Naive thymus-derived CD8-positive, alpha-beta T cell (primary cell): ENCODE measurements at places on chromosomes 2 and 18.

GRCh38 chr2:167475791-167476190 is 587.5 kb downstream of the XIRP2 start:
- DNase-seq, result no peak

DNA sequence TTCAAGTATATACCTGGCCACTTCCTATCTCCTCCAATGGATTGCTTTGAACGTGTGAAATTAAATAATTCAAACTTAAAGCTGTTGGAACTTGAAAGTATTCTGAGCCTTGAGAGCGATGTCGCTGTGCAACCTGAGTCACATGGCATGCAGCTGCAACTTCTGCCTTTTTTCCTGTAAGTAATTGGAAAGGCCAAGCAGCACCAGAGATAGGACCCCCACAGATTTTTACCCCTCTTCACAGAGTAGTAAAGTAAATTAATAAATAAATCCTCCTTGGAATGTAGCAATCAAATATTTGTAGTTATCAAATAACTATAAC is 3.2 kb upstream of the RNF149 start:
- DNase-seq, result no peak

DNA sequence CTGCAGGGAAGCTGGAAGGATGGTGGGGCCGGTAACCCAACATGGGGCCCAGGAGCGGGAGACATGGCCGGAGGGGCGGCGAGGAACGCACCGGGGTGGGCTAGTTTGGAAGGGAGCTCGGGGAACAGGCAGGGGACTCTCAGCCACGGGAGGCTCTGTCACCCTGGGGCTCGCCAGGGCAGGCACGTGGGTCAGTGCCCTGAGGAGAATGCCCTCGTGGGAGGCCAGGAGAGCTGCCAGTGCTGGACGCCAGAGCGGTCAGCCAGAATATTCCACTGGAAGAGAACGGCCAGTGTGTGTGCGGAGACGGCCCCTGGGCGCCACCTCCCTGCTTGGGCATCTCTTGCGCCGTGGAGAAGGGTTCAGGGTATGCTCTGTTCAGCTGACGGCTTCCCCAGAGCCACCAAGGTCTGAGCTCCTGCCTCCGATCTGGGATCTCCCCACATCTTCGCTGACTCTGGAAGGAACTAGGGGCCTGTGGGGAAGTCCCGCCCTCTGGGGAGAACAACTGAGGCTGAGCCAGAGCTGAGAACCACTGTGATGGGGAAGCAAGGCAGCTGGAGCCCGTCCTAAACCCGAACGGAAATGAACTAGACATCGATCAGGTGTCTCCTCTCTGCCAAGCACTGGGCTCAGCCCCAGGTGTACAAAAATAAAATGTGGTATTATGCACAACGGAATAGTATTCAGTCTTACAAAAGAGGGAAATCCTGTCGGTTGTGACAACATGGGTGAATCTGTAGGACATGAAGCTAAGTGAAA is 49.3 kb downstream of the TNP1 start:
- no peak for DNase-seq

DNA sequence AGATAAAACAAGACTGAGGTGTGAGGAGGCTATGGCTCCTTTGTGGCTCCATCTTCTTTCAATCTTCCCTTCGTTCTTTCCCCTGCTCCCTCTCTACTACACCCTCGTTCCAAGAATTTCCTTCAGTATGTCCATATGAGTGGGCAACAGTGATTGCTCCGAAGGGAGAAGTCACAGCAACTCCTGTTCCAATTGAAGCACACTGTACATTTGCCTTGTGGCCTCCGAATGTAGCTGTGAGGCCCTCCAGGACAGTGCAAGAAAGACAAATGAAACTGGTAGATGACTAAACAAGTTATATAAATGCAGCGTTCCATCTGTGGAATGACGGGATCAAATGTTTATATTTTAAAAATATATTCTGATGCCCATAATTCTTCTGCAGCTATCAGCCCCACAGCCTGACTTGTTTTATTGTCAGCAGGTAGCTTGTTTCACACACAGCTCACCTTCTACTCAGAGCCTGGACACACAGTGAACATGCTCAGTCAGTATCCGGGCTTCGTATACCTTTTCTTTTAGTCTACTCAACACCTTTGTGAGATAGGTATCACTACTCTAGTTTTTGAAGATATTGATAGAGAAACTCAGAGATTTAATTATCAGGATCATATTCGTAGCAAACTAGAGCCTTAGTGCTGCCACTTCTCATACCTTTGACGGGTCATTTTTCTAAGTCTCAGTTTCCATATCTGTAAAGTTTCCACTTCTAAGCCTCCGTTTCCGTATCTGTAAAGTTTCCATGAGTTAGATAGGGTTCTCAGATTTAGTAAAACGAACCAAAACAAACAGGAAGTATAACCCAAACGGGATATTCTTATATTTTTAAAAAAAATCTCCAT is 216.7 kb upstream of the STON1 start:
- DNase-seq, result no peak

GRCh38 chr2:175462246-175462645 is 280.7 kb upstream of the ATP5MC3 start:
- no peak for DNase-seq

DNA sequence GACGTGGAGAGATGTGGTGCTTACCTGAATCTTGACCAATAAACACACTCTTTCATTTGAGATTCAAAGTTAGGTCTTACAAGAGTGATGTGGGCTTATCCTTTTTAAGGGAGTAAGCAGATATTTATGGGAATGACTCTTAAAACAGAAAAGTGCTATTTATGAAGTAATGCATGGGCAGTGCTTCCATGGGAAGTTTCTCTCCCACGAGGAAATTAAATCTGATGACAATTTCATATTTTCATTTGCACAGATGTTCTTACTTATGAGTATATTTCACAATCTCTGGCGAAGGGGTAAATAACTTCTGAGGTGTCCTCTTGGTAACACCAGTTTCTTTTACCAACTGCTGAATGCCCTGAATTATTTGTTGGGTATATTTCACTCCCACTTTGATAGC is 21.0 kb downstream of the PNPT1 start:
- no peak for DNase-seq

DNA sequence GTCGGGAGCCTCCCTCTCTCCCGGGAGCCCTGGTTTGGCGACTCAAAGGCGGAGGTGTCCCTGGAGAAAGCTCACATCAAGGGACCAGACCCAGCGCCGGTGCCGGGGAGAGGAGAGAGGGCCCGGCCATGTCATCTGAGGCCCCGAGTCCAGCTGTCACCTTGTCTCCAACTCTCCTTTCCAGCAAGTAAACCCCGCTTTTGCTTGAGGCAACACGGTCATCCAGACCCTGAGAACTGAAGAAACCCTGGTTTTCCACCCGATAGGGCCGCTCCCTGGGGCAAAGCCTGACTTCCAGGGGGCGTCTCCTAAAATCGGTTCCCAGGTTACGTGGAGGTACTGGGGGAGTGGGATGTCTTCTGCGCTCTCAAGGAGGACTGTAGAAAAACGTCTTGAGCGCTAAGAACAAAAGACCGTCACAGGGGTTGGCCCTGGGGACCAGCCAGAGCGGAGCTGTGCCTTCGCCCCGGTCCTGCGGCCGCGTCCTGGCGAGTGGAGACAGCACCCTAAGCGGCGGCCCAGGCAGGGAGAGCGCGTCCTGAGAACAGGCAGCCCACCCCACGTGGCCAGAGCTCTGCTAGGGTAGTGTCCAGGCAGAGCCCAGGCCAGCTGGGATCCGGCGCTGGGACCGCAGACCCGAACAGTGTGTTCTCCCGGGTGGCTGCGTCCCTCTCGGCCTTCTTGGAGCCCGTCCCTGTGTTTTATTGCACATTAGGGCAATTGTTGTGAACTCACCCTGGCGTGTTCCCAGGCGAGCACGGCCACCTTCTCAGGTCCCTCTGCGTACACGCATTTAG is 55.7 kb downstream of the TMEM18 start:
- DNase-seq, result no peak

- peak; percentile 70 for DNase-seq
Measured at GRCh38 chr18:80157708-80158343, 48.8 kb downstream of the ADNP2 start.

DNA sequence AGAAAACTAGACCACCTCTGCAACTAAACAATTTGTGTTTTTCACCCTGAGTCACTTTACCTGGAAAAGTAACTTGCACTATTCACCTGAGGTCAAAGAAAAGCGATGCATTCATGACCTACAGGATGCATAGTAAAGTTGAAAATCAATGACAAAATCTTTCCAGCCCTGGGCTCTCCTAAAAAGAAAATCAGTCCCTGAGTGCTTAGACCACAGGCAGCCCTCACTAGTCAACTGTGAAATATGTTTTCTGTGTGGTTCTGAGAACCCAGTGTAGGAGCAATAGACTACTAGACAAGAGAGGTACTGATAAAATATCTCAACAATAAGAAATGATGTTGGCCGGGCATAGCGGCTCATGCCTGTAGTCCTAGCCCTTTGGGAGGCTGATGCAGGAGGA is 133.1 kb downstream of the TXNL1 start:
- DNase-seq, result no peak

- no peak for DNase-seq
Measured at GRCh38 chr2:25103287-25103871, 61.5 kb downstream of the EFR3B start.

- no peak for DNase-seq
Measured at GRCh38 chr2:133025004-133025403, 355.0 kb upstream of the LYPD1 start.

GRCh38 chr18:78138983-78139496 is 840.6 kb upstream of the SALL3 start:
- DNase-seq, result no peak

DNA sequence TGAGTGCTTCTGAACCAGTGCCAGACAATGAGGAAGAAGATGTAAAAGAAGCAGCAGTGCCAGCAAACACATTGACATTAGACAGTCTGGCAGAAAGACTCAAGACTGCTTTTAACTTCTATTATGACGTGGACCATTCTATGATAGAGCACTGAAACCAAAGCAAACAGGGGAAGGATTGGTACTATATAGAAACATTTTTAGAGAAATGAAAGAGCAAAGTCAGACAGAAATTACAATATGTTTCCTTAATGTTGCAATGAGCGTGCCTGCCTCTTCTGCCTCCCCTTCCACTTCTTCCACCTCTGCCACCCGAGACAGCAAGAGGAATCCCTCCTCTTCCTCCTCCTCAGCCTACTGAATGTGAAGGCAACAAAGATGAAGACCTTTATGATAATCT is 39.7 kb downstream of the DHX57 start:
- no peak for DNase-seq

- no peak for DNase-seq
Measured at GRCh38 chr2:63344575-63345284, 243.5 kb downstream of the WDPCP start.

DNA sequence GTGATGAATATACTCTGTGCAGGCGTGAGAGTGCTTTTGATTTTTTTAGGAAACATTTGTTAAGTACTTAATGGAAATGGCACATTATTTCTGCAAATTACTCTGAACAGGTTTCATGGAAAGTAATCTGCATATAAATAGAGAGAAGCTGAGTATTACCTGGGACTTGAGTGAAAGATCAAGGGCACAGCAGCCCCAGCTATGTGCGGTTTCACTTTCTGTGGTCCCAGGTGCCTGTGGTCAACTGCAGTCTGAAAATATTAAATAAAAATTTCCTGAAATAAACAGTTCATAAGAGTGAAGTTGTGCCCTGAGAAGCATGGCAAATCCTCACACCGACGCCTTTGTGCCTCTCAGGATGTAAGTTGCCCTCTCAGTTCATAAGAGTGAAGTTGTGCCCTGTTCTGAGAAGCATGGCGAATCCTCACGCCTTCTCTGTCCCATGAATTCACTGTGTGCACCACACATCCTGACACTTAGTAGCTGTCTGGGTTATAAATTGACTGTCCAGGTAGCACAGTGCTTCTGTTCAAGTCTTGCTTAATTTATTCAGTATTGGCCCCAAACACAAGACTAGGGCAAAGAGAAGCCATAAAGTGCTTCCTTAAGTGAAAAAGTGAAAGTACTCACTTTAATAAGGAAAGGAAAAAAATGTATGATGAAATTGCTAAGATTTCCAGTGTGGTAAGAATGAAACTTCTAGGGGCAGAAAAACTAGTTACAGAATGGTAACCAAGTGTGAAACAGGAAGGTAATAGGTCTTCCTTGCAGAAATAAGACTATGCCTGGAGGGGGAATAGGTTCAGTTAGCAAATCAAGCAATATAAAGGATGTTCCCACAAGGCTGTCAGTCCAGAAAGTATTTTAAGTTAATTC is 4.3 kb upstream of the SNTG2 start:
- DNase-seq, result no peak

DNA sequence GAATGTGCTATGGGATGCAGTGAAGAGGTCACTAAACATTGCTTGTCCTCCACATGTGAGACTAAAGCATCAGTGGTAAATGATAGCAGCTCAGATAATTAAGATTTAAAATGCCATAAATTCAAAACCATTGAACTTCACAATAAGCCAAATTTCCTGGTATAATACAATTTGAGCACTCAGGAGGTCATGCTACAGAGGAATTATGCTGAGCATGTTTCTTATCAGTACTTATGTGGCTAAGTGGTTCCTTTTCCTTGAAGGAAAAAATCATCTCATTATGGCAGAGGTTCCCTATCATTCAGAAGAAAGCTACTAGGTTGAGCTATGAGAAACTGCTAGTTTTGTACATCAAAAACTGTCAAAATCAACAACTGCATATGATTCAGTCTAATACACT is 156.6 kb downstream of the AGPS start:
- no peak for DNase-seq

DNA sequence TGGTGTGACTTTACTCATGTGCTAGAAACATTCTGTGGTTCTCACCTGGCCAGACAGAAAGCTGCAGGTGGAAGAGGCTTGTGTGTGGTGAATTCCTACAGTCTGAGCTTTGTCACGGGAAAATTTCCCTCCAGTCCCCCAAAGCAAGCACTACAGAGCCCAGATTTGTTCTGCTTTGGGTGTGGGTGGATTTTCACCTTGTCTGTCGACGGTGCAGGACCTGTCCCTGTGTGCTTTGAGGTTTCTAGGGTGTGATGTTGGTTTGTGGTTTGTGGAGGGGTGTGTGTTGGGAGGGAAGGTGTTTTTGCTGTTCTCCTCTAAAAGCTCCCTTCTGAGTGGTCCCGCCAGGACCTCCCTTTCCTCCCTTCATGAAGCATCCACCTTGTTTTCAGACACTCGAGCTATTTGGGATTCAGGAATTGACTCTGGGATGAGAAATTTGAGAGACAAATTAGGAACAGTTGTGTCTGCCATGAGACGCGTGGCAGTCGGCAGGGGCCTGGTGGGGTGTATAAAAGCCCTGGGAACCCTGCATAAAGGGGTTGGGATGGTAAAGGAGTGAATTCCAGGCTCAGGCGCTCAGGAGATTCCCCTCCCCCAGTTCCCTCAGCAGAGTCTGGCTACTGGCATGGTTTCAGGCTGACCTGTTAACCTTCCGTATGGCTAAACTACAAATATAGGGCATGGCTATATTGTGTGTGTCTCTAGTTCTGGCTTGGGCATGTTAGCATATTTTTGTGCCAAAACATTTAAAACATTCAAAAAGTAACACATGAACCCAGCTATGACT is 65.5 kb downstream of the DGKD start:
- peak; percentile 72 for DNase-seq

DNA sequence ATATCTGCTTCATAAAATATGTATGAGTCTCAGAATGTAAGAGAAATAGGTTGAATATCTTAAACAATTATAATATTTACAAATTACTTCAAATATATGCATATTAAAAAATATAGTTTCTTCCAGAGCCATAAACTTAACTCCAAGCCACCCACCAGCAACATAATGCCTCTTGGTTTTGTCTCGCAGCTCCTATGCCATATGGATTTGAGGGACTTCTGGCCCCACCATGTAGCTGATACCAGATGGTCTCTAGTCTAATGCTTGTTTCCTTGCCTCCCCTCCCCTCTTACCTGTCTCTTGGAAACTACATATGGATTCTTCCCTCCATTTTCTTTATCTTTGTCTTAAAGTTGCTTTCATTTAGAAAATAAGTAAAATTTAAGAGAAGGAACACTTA is 114.3 kb downstream of the GCA start:
- no peak for DNase-seq
